Left renal pelvis (tissue), 4 donors: ENCODE measurements at places on chromosomes 5 and 9. TPM values are rescaled to one million over a fixed set of nuclear protein-coding genes. Genes with fewer than 3 reads are reported as not detected.

DNA sequence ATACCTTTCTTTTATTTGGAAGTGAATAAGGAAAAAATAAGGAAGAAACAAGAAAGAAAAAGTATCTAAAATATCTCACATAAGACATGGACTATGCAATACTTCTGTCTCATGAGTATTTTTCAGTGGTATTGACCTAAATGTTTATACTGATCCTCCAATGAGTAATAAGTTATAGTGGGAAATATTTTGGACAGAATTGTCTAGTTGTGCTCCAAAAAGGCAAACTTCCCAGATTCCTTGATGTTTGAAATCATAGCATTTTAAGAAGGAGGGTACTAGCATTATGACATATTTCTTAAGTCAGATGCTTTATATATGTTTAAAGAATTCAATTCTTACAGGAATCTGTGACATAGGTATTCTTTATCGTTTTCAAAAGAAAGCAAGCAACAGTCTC lies 34.5 kb upstream of the BASP1 start:
- no peak for DNase-seq

DNA sequence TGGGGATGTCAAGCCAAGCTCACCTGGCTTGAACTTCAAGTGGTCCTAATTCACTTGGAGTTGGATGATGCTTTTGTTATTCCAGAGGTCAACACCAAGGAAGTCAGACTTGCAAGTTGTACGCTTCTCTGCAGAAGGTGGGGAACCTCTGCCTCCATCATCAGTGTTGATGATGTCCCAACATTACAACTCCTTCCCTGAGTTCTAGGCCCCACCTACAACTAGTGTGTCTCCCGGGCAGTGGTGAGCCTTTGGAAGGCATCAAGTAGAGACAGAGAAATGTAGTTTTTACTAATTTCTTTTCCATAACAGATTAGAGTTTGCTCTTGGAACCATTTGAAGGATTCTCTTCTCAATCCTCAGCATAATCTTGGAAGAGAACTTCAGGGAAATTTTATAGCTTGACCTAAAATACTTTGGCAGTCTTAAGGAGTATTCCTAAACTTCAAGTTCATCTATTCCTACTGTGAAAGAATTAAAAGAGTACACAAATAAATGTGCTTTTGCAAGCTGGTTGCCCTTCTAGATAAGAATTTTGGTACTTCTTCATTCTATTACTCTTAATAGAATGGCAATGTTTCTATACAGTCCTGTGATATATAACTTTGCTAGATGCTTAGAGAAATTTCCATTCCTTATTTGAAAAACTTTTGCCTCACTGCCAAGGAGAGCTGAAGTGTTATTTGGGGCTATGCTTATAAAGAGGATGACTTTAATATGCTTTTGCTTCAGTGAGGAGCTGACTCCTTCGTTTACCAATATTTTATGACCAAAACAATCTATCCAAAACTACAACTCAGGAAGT lies 12.0 kb downstream of the MAMDC2 start:
- no peak for DNase-seq

The IFNA2 gene
- polyA plus RNA-seq = not detected

The GRXCR2 gene
- polyA plus RNA-seq = not detected

The PCDHGA10 gene
- 3.9 TPM for polyA plus RNA-seq

DNA sequence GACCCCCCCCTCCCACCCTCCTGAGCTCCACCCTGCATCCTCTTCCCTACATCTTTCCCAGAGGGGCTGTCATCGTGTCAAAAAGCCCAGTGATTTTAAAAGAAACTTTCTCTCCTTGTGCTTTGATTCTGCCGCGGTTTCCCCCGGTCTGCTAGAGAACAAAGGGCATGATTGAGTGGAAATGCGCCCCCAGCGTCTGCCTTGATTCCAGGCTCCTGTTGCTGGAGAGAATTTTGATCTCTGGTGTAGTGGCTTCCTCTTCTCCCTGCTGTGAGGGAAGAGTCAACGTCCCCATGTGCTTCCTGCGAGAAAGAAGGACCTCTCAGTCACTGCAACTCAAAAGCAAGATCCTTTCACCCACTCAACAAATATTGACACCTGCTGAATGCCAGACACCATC lies 61.9 kb upstream of the RAPGEF1 start:
- DNase-seq = no peak

DNA sequence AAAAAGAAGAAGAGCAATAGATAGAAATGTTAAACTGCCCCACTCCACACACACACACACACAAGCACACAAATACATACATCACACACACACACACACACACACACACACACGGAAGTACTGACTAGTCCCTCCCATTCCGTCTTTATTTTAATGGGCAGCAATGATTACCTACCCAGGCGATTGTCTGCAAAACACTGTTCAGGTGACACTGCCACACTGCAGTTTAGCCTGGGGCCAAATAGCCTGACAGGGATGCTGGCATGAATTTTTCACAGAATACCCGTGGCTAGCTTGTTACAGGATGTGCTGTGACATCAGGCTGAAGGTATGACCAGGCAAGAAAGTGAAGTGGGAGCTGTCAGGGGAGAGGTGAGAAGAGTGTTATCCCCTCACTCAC lies 86.9 kb downstream of the FRMD3 start:
- DNase-seq = no peak

GRCh38 chr9:88706193-88707113 lies 171.5 kb downstream of the NXNL2 start:
- peak; percentile 56 for DNase-seq

The PLEKHG4B gene
- polyA plus RNA-seq = 10.2 TPM

DNA sequence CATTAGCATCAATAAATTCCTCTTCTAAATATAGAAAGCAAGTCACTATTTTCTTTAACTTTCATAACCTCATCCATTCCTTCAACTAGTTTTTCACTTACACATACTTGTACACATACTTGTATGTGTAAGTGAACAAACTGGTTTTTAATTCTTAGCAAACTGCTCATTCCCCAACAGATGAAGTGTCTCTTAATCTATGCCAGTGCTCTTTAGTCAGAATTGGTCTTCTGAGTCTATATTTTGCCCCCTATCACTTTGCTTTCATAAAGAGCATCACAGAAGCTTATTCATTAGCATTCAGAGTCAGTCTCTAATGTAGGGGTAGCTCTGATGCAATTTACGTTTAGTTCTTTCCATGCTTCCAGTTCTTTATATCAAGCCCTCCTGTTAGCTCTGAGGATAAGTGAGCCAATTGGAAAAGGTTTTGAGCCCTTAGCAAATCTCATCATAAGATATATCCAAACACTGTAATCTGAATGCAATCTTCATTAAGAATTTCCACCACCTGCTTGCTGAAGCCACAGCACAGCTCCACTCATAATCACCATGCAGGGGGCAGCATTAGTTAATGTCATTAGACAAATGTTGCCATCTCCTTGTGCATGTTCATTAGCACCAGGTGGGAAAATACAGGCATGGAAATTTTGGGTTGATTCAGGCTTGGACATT lies 178.5 kb upstream of the SLC24A2 start:
- DNase-seq = no peak

DNA sequence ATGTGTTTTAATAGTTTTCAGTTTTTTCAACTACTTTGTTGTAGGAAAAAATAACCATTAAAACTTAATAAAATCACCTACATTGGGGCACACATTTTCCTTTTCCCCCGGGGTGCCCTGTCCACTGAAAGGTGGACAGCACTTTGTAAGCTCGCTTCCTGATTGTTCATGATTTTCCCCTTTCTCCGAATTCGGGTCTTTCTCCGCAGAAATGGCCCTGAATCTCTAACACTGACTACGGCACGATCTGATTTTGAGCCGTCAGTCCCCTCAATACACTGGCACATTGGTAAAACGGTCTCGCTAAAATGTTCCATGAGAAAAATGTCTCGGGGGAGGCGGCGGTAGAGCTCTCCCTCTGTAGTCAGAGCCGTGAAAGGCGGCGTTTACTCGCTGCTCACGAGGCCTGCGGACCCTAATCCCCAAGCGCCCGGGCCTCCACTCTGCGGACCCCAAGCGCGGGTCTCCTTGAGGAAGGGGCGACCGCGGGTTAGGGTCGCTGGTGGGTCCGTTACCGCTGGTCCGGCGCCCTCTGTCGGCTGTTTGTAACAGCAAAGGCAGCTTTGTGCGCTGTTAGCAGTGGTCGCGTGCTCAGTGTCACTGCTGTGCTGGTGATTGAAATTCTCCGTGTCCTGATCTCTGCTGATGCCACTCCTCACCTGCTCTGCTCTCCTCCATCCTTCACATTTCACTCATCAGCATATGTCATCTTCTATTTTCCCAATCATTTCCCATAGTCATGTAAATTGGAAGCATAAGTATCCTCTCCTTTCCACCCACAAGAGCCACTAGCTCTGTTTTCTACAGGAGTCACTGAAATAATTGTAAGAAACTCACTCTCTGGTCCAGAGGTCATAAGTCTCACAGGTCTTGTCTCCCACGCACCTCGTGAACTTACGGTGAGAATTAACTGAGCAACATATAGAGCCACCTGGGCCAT lies 10.8 kb upstream of the IFNA2 start:
- DNase-seq = no peak

The IGFBPL1 gene
- polyA plus RNA-seq = 0.68 TPM

The TMEM174 gene
- 0.34 TPM for polyA plus RNA-seq

DNA sequence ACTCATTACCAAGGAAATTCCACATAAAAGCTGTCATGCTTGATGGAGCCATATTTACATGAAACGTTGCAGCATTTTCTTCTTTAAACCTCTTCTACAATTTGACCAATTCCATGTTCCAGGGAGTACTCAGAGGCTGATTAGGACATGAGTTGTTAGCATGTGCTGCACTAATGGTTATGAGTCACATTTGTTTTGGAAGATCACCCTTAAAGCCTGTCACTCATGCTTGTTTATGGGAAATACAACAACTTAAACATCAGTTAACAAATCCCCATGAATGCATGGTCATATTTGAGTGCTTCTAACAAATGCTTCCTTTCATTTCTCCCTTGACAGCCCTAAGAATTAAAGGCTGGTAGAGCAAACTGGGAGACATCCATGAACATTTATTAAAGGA lies 156.1 kb downstream of the GHR start:
- no peak for DNase-seq

The ETF1 gene
- 82.0 TPM for polyA plus RNA-seq

The DNAH5 gene
- 3.1 TPM for polyA plus RNA-seq

DNA sequence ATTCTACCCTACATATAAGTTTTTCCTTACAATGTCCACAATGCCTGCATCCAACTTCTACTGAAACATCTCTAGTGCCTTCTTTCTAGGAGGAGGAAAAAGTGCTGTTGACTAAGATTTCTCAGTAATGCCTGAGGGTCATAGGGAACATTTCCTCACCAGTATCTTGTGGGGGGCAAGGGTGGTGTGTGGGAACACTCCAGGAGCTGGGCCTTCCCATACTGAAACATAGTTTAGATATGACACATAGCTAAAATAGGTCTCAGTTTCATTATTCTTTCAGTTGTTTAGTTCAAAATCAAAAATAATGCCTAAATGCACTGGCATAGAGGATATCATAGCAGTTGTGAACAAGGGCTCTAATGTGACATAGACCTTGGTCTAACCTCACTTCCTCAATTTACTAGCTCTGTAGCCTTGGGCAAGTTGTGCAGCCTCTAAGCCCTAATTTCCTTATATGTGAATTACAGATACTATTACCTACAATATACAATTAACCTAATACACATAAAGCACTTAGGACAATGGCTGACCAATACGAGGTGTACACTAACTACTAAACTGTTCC lies 66.1 kb downstream of the HAPLN1 start:
- DNase-seq = no peak

DNA sequence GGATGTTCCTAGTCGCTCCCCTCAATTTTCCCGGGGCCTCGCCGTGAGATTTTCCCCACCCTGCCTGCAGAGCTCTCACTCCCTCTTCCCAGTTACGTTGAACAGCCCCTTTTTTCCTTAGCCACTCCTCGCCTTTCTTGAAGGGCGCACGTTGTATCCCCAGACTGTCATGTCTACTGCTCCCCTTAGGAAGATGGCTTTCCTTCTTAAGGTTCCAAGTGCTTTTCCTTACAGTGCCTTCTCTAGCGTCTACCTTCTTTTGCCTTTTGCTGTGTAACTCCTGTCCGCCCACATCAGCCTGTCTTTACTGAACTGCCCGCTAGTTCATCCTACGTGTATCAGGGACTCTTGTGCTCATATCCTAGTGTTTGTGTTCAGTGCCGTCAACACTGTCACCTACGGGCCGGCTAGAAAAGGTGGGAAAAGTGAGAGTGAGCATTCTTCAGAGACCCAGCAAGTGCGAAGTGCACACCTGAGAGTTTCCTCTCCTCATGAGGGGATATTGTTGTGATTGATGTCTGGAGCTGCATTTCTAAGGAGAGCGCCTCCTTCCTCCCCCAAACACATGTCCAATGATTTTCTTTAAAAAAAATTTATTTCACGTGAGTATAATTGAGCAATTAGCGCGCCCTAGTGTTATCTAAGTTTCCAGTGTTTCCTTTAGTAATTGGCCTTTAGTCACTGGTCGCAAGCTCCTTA lies 764 bp downstream of the CAMLG start:
- peak; percentile 21 for DNase-seq

- DNase-seq = no peak
Measured at GRCh38 chr5:117188211-117188610, 613.6 kb upstream of the SEMA6A start.

The COL15A1 gene
- polyA plus RNA-seq = 29.8 TPM

DNA sequence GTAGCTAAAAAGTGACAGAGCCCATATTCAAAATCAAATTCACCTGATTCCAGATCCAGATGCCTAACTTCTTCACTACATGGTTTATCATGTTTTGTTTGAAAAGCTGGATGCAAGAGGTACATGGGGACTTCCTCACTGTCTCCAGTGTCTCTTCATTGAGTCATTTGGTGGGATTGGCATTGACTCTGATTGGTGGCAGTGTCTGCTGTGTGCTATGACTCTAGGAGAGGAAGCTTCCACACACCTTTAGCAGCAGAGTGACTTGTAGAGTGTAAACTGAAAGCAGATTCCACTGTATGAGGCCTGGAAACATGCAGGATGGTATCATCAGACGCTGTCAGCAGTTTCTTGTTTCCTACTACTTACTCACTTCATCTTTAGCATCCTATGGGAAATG lies 250.9 kb upstream of the SEMA6A start:
- DNase-seq = no peak

DNA sequence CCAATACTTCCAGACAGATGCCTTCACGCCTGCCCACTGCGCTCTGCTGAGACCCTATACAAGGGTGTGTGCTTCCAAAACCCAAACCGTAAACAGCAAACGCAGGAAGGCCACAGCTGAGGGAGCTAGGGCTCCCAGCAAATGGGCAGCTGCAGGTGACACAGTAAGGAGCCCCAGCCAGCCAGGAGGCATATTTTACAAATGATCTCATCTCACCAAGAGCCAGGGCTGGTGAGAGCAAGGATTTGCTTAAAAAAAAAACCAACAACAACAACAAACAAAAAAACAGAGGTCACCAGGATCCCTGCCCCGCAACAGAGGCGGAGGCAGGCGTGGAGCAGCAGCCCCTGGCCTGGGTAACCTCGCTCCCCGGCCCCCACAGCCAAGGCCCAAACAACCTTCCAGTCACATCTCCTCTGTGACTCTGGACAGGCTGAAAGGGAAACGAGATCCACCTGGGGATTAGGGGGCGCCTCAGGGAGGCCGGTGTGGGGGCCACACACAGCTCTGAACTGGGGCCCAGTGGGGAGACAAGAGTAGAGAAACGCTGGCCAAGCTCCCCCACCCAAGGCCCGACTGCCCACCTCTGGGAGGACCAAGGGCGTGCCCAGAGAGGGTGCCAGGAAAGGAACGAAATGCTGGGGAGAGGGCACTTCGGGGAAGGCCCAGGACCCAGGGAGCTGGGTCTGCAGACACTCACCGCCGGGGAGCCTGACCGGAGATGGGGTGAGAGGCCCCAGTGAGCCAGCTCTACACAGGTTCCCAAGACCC lies 3.3 kb downstream of the NACC2 start:
- no peak for DNase-seq
